ENCODE measurements at places on chromosomes 6 and 20.

DNA sequence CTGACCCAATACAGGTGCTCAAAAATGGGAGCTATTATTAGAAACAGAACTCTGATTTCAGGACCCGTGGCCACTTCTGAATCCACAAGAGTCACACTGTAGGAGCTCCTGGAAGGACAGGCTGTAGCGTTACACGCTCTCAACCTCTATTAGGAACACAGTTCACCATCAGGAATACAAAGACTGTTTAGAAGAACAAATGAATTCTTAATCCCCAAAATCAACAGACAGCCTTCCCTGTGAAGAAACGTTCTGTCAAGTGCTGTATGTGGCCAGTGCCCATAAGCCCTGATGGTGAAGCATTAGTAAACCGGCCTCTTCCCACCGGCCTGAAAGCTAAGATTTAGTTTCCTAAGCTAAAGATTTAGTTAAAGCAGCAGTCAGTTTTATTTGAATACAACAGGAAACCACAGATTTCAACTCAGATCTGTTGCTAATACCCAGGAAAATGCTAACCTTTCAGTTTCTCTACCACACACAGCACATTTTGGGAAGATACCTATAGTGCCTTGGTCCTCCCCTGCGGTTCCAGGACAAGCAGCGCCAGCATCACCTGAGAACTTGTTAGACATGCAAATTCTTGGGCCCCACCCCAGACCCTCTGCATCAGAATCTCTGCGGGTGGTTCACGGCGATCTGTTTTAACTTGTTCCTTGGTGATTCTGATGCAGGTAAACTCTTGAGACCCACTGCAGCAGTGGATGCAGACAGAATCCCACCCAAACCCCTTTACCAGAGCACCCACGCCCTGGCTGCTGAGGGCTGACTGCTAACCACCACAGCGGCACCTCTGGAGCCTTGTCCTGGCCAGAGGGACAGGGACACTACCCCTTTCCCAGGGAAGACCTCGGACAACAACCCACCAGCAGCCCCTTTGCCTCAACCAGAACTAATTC is 33.4 kb downstream of the MTRES1 start:
- DNase-seq = peak; percentile 80

DNA sequence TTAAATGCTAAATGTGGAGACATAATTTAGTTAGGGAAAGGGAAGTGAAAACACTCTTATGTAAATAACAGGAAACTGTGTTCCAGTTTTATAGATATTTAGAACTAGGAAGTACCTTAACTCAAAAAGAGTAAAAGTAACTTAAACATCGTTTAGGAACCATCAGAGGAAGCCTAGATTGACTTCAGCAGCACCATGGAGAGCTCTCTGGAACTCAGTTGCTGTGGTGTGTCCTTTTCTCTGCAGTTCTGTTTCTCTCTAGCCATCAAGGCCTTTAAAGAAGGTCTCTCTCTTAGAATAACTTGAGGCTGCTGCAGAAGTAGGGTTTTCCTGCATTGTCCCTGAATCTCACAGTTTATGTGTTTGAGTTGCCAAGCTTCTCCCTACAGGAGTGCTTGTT is 26.9 kb downstream of the CLVS2 start:
- peak; percentile 60 for DNase-seq

GRCh38 chr6:7914991-7915789 is 4.6 kb upstream of the TXNDC5 start:
- no peak for DNase-seq

GRCh38 chr20:63098195-63098810 is 91.5 kb upstream of the BHLHE23 start:
- DNase-seq = no peak

GRCh38 chr6:63565058-63565726 is 7.1 kb upstream of the LOC128125822 start:
- no peak for DNase-seq

- no peak for DNase-seq
These were observed 32.8 kb downstream of the GSS start for GRCh38 chr20:34922654-34923381.

- peak; percentile 47 for DNase-seq
These were observed 58.7 kb upstream of the RNF24 start for GRCh38 chr20:4073852-4074741.

- no peak for DNase-seq
These were observed 262.4 kb upstream of the MARCKS start for GRCh38 chr6:113594726-113595125.

GRCh38 chr20:22341508-22341907 is 242.9 kb downstream of the FOXA2 start:
- no peak for DNase-seq

DNA sequence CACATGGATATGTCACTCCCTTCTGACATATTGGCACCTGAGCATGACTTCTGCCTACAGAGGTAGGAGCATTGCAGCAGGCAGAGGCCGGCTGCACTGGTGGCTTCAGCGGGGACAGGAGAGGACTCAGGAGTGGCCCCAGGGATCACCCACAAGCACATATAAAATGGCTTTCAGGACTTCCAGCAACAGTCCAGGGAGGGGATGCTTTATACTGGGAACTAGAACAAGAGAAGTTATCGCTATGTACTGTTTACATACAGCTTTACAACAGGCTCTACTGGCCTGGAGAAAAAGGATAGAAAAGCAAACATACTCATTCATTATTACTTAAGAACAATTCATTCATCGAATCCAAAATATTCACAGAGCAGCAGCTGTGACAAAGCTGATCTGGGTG is 337.8 kb downstream of the THBS2 start:
- no peak for DNase-seq

DNA sequence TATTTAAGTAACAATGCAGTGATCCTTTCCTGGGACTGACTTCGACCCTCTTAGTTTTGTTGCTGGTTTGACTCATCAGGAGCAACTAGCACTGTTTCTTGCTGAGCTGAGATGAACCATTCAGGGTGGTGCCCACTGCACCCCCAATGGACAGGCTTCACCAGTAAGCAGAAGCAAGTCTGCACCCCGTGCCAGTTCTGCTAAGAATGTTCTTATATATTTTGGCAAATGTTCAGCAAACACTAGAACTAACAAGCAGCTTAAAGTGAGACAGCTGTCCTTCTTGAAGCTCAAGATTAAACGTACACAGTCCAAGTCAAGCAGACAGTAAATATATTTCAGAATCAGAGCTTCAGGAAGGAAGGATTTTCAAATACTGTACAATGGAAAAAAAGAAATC is 561.3 kb upstream of the CDH4 start:
- DNase-seq = no peak

GRCh38 chr6:257774-258173 is 34.5 kb upstream of the DUSP22 start:
- no peak for DNase-seq

DNA sequence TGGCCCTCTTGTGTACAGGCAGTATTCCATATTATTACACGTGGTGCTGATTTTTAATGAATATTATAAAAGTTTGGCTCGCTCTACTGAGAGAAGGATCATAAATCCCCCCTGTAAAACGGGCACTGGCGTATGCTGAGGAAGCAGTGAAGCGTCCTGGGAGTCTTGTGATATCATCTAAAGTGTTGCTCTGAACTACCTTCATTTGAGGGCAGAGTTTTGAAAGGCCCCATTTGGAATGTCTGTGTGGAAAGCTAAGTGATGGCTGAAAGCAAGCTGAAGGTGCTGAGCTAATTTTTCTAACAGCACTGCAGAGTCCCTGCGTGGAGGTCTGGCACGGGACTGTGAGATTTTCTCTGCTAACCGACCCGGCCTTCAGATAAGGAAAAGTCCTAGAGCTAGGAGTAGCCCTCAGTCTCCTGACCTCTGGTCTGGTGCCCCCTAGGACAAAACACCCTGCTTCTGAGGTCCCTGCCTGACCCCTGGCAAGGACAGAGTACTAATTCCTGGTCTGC is 1.3 kb upstream of the BACH2 start:
- no peak for DNase-seq

DNA sequence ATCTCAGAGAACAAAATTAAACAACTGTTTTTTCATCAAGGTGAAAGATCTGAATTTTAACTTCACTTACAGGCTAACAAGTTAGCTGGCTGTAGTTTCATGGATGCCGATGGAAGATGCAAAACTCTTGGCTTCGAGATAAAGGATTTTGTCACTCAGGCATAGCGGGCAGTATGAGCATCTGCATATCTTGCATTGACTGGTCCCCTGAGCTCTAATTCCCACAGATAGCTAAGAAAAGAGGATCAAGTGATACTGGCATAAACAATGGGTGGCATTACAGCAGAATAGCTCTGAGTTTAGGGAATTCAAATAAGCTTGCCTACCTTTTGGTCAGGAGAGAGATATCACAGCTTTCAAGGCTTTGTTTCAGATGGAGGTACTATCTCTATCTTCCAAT is 1.8 kb upstream of the CLVS2 start:
- no peak for DNase-seq

DNA sequence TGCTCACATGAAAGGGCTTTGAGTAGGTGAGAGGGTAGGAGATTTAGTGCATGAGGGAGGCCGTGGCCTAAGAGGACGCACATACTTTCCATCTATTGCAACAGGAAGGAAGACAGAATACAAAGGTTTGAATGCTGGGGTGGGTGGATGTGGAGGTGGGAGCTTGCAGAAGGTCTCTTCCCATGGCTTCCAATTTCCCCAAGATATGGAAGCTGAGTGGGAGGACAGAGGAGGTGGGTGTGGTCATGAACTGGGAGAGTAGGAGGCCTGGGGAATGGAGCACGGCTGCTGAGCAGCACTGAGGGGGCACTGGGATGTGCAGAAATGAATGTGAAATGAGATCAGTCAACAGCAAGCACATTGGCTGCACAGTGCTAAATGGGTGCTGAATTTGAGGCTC is 70.3 kb downstream of the SCML4 start:
- no peak for DNase-seq

DNA sequence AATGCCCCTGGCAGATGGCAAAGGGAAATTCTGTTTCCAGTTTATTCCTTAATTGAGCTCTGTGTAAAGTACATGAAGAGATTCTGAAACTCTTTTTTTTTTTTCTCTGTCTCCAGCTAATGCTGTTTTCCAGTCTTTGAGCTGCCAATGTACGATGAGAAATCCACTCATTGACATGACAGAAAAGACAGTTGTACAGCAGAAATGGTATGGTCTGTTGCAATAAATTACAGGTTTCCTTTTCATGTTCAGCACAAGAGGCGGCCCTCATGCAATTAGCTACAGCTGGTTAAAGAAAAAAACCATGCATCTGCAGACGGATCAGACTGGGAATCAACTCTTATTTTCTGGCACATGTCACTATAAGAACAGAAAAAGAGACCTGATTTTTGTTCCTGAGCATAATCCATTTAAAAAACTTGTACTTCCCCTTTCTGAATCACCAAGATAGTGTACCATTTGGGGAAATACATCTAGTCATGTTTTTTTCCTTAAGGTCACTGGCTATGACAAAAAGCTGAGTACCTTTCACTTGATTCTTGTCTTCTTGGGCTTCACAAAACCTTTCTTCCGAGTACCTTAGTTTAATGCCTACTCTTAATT is 289.8 kb upstream of the PREP start:
- DNase-seq = no peak

DNA sequence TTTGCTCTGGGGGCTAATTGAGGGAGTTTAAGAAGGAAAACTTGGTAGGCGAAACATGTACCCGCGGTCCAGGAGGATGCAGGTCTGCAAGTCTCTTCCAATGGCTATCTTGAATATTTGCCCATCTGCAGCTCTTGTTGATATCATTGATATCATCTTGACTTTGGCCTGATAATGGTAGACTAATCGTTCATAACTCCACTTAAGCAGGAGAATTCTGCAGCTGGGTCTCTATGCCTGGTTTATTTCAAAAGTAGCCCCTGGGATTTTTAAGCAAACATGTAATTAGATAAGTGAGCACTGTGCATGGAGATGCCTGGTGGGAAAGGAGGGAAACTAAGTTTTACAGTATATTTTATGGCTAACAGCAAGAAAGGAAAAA is 52.7 kb downstream of the ADGB start:
- DNase-seq = no peak

GRCh38 chr20:63017826-63018411 is 11.2 kb upstream of the BHLHE23 start:
- DNase-seq = peak; percentile 3

DNA sequence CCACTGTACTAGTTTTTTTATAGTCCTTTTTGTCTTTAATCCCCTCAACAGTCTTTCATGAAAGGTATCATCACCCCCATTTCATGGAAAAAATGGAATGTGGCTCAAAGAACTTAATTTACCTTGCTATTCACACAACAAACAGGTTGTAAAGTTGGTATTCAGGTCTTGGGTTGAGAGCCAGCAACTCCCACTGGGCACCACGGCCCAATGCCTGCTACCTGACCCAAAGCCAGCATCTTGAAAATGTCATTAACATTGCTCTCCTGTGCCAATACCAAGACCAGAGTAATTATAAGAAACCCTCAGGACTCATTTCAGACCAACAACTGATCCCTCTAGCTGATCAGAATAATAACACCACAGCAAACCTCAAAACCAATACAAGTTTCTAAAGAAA is 75.7 kb downstream of the METTL24 start:
- no peak for DNase-seq

GRCh38 chr20:24340933-24341332 is 128.5 kb upstream of the SYNDIG1 start:
- DNase-seq = no peak

DNA sequence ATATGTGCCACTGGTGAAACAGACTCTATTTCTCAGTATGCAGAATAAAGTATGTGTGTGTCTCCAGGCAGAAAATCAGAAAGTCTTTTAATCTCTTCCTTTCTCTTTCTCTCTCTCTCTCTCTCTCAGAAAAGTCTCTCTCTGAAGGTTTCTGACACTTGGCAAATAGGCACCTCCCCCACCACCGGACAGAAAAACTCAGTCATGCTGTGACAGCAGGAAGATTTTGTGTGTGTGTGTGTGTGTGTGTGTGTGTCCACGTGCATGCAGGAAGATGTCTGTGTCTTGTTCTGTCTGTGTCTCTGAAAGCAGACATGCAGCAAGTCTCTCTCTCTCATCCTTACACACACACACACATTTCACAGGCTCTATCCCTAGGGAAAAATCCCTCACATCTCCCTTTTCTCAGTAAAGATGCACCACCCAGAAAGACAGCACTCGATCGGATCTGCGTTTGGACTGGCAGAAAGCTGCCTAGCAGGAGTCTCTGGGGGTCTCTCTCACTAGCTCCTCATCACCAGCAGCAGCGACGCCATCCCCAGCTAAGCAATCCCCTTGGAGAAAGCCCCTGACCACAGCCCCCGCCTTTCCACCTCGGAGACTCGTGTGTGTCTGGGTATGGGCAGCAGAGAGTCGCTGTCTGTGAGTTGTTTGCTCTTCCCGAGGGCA is 98.3 kb downstream of the EDN3 start:
- no peak for DNase-seq

DNA sequence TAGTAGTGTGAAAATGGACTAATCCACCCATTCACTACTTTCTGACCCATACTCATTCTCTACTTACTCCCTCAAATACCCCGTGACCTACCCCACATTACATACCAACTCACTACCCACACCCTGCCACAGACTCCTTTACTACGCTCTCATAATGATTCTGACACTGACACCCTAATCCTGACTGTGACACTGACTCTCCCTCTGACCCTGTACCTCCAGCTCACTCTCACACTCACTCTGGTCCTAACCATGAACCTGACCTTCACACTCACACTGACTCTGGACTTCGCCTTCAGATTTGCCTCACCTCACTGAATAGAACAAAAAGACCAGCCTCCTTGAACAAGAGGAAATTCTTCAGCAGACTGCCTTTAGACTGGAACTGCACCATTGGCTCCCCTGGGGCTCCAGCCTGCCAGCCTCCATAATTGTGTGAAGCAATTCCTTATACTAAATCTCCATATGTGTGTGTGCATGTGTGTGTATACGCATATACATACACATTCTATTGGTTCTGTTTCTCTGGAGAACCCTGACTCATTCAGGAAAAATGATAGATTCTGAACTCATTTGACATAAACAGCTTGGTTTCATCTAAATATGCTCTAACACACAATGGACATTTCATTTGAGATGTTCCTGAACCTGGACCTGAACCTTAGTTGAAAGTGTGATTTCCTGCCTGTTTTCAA is 10.5 kb upstream of the ZNF343 start:
- DNase-seq = no peak
